ENCODE measurements at places on chromosomes 11 and 22.
A peak's percentile ranks its signal among the peaks of the same experiment; 100 is the strongest.

DNA sequence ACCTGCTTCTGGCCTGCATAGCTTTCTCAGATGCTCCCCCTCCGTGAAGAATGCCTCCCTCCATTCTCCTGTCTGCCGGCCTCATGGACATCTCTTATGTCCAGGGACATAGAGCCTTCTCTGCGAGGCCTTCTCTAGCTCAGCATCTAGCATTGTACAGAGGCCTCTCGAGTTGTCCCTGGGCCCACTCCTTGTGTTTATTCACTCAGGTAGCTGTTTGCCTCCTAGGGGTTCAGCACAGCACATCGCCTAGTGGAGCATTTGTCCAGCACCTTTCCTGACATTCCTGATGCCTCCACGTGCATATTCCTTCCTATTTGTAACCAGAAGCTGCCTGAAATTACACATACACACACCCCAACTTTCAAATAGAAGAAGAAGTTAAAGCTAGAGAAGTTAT, 101.3 kb downstream of the TBC1D22A start:
- no peak for DNase-seq

GRCh38 chr11:125124618-125124992, 13.2 kb upstream of the TMEM218 start:
- no peak for DNase-seq

DNA sequence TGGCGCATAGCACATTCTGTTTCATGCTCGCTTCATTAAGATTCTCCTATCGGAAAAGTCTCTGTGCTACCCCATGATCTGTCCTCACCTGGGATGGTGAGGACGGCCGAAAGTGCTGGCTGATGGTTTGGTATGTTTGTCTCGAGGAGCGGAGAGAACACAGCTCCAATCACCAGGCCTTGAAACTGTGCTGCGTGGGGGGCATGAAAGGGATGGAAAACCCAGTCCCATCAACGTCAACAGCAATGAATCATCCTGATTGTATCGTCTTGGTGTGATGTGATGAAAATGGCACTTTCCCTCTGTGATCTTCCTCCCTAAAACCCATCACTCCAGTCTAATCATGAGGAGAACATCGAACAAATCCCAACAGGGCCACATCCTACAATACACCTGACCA, 8.4 kb downstream of the FXYD6 start:
- no peak for DNase-seq

DNA sequence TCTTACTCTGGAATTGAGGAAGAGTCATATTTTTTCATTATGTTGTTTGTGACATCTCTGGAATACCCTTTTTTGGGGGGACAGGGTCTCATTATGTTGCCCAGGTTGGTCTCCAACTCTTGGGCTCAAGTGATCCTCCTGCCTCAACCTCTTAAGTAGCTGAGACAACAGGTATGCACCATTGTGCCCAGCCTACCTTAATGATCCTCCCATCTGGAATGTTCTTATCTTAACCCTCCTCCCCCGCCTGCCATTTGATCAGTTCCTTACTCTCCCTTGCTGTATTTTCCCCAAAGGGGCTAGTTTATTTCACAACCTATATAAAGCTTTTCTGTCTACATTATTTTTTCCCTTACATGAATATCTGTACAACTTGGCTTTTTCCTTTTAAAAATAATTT, 594.7 kb downstream of the METTL15 start:
- no peak for DNase-seq

GRCh38 chr11:33542921-33543320, 157.7 kb downstream of the C11orf91 start:
- peak; percentile 34 for DNase-seq

DNA sequence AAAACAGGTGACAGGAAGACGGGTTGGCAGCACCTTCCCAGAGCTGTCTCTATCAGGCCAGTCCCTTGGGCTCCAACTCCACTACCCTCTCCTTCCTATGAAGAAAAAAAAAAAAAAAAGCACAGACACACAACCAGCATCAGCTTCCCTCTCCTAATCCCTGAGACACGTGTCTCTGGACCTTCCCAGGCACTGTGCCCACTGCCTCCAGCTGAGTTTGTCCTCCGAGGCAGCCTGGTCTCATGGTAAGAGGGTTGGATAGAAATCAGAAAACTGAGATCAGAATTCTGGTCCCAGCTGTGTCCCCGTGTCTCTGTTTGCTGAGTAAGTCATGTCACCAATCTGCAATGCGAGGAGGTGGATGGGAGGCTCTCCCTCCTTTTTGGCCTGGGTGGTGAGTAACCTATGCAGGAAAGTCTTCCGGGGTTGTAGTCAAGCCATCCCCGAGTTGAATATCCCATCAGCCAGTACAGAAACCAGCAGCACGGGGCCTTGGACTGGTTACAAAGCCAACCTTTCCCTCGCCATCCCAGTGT, 193.7 kb upstream of the TBCEL start:
- no peak for DNase-seq
